ENCODE measurements at places on chromosomes 12 and 14.

DNA sequence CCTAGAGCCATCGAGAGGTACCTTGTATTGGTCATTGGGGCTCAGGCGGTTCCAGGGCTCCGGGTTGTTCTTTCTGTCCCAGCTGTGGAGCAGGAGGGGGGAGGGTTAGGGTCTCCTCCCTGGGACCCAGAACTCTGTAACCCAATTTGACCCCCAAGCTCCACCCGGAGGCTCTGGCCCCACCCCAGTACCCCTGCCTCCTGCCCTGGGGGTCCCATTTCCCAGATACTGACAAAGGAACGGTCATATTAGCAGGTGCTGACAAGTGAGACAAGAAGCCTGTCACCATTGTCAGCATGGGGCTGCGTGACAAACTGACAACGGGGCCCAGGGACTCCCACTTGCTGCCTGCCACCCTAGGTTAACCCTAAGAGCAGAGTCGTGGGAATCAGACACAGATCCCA, 6.2 kb downstream of the SHMT2 start:
- peak; percentile 37 for DNase-seq

DNA sequence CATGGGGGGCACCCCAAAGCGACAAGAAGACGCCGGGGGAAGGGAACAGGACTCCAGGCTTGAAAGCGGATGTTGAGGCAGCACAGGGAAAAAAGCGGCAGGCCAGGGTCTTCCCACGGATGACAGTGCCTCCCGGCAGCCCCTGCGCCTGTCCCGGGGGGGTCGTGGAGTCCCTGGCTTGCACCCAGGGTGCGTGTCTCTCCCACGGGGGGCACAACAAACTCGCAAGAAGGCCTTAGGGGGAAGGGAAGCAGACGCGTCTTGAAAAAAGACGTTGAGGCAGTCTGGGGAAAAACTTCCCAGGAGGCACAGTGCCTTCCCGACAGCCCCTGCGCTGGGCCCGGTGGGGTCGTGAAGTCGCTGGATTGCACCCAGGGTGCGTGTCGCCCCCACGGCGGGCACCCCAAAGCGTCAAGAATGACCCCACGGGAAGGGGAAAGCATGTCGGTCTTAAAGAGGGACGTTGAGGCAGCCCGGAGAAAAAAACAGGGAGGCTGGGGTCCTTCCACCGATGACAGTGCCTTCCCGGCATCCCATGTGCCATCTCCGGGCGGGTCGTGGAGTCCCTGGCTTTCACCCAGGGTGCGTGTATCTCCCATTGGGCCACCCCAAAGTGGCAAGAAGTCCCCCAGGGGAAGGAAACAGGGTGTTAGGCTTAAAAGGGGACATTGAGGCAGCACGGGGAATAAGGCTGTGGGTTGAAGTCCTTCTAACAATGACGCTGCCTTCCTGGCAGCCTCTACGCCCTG, 159.9 kb upstream of the ALG10B start:
- DNase-seq: peak; percentile 61

DNA sequence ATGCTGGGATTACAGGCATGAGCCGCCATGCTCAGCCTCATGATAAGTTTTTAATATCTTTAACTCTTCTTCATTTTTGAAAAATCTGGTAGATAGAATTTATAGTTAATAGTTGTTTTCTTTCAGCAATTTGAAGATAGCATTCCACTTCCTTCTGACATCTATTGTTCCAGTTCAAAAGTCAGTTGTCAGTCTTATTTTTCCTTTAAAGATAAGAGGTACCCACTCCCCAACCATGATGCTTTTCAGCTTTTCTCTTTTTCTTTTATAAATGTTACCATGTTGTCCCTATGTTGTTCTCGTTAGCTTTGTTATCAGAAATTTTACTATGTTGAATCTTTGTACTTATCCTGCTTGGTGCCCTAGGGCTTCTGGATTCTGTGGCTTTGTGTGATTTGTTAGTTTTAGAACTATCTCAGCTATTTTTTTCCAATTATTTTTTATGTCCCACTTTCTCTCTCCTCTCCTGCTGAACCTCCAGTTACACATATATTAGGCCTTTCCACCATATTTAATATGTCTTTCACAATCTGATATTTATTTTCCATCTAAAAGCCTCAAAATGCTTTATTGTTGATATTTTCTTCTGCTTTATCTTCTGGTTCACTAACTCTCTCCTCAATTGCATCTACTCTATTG, 181.6 kb upstream of the FOXN3 start:
- DNase-seq: peak; percentile 29

- no peak for DNase-seq
Measured at GRCh38 chr14:68768316-68768715, 24.6 kb downstream of the ZFP36L1 start.

- DNase-seq: peak; percentile 3
Measured at GRCh38 chr14:78196323-78196722, 26.1 kb downstream of the NRXN3 start.

GRCh38 chr14:91348845-91349465, 68.7 kb downstream of the CCDC88C start:
- DNase-seq: no peak

GRCh38 chr14:47526591-47527244, 148.7 kb downstream of the MDGA2 start:
- no peak for DNase-seq

DNA sequence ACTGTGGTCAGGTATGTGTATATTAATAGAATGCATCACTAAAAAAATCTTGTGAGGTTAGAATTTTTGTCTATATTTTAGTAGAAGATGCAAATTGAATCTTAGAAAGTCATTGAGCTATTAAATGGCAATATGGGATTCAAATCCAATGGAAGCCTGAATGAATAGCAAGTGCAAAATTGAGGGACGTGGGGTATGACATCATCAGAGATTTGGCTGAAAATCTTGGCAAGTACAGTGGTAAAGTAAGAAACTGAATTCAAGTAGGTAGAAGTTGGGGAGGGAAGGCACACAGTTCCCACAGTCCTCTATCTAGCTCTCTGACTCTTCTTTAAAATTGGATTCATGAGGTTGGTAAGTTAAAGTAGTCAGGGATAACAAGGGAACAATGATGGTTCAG, 97.4 kb upstream of the SSTR1 start:
- DNase-seq: no peak

GRCh38 chr14:89578156-89578555, 161.1 kb upstream of the FOXN3 start:
- DNase-seq: no peak

DNA sequence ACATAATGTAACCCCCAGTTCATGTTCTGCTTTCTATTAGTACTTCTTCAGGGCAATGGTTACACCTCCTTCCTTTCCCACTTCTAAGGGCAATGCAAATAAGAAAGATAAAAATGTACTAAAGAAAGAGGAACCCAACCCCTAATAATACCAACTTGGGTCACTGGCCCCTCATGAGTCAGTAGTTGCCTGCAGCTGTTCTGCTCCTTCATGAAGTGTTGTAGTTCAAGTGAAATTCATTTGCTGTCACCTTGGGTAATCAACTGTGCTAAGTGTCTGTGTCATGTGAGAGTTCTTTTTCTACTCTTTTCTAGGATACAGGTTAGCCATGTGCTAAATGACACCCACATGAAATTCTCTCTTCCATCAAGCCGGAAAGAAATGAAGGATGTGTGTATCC, 91.8 kb downstream of the PLXNC1 start:
- DNase-seq: no peak

DNA sequence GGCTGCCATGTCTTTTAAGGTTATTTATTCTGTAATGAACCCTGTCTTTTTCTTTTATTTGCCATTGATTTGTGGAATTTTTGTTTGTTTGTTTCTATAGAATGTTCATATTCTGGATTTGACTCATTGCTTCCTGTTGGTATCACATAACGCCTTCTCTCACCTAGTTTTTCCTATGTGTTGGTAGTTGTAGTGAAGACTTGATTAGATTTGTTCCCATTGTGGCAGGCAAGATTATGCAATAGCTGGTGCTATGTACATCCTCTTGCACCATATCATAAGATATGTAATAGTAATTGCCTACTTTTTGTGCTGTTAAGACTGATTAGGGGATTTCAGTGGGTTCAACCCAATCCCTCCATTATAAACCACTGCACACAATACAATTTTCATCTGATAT, 3.9 kb upstream of the KRT6B start:
- DNase-seq: no peak

GRCh38 chr14:85041618-85042017, 488.3 kb upstream of the FLRT2 start:
- no peak for DNase-seq

DNA sequence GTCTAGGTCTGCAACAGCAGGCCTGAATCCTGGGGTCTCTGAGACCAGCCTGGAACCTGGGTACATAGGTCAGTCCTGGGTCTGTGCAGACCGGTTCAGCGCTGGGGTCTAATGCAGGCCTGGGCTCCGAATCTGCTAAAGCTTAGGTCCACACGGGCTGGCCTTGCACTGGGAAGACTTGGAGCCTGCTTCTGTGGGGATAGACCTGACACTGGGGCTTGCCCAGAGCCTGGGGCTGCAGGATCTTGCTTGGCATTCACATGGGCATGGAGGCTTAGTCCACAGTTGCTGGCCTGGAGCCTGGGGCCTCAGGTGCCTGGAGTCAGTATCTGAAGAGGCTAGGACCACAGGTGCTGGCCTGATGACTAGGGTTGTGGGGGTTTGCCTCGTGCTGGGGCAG, 369.8 kb upstream of the SEL1L start:
- no peak for DNase-seq

DNA sequence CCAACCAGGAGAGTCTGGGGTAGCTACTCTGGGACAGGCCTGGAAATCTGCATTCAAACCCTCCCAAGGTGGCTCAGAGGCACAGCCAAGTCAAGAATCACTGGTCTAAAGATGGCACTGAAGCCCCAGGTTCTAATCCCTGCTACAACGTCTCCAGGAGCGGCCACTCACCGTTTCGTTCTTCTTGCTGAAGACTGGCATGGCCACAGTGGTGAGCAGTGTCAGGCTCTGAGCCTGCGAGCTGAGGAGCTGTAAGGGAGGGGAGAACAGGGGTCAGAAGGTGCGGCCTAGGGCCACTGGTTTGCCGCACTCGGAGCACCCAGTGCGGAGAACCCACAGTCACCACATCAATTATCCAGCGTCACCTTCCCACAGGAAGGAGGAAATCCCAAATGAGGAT, 38.8 kb downstream of the CACNA2D4 start:
- no peak for DNase-seq

DNA sequence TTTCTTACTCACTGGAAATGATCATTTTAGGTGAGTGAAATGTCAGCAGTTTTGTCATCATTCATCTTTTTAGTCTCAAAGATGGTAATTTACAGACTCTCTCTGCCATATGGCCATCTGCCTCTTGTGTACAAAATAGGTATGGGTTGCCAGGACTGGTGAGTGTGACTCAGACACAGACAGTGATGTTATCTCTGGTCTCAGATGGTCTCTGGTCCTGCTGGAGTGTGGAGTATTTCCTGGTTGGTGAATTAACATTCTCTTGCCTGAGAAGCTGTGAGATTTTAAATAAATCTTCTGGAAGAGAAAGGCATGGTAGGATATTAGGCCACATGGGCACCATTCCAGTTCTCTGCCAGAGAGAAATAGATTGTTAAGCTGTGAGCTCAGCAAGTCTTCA, 207.0 kb downstream of the ATP23 start:
- peak; percentile 98 for DNase-seq

DNA sequence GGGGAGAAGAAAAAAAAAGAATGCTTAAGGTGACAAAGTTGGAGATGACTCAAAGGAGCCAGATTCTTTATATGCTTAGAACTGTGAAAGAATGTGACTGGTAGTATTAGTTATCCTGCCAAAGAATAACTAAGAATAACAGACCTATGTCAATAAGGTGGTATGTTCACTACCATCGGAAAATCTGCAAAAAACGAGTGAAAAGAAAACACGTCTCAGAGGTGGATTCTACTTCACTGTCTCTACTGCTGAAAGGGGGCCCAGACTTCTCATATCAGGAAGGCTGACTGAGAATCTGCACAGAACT, 64.7 kb downstream of the IPO8 start:
- no peak for DNase-seq

- DNase-seq: no peak
Measured at GRCh38 chr14:72657214-72657921, 236.5 kb downstream of the DPF3 start.

DNA sequence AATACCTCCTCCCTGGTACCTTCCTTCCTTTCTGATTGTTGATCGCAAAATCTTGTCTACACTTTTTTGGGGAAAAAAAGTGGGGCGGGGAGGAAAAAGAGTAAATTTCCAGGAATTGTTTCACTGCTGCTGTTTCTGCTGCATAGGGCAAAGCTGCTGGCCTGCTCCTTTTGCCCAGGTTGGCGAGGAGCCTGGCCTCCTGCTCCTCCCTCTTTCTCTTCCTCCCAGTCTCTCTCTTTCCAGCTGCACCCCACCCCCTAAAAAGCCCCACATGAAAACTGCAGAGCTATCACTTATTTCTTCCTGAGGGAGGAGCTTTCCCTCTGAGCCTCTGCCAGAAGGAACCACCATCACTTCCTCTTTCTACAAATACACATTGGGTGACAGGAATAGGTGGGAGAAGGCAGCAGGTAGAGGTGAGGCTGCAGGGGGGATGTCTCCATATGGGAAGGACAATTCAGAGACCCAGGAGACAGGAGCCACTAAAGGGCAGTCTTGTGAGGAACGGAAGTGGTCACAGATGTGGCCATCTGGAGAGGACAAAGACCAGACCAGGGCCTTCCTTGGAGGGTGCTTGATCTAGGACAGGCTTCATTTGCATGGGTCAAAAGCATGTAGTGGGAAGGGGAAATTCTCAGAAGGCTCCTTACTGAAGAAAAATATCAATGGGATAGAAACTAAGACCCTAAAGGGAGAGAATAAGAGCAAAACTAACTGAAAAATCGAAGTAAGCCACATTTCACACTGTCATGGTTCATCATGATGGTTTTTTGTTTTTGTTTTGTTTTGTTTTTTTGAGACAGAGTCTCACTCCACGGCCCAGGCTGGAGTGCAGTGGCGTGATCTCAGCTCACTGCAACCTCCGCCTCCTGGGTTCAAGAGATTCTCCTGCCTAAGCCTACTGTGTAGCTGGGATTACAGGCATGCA, 14.8 kb downstream of the ZBTB39 start:
- DNase-seq: no peak

DNA sequence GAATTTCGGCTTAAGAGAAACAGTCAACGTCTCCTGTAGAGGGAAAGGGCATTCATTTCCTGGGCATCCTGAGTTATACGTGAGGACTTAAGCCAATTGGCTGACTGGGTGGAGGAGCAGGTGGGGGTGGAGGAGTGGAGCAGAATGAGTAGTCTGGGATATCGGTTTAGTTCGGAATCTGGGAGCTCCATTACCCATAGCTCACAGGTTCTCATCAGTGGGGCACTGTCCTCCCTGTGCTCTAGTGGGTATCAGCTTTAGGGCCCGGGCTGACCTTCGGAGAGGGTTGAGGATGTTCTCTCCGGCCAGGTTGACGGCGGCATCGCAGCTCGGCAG, 704 bp downstream of the SDR39U1 start:
- DNase-seq: peak; percentile 77

DNA sequence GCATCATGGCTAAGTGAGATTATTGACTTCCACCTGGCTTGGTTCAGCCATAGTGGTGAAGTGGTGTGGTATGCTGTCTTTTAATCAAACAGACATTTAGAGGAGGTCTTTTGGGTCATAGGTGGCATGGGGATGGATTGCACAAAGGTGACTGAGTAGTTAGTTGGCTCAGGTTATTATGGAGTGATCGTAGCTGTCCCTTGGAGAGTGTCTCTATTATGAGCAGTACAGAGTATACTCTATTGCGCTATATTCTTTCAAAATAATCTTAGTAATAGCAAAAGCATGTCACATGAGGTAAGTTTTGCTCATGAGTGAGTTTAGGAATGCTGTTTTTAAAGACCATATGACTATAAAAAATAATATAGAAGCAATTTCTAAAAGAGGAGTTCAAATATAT, 60.4 kb downstream of the RASSF8 start:
- no peak for DNase-seq

All from DMS53 (cell line).